Smooth muscle cell of the pulmonary artery (primary cell): ENCODE measurements at places on chromosomes 2 and 18. TPM values are rescaled to one million over a fixed set of nuclear protein-coding genes. Genes with fewer than 3 reads are reported as not detected.

Gene ATP8B1
- 73.6 and 109 TPM in 2 replicates for total RNA-seq

Gene CPO
- not detected in 2 replicates for total RNA-seq

Gene ABCB11
- under 0.01 and 0.13 TPM in 2 replicates for total RNA-seq

Gene ATP6V1C2
- total RNA-seq, result not detected in 2 replicates

Gene CLEC4F
- total RNA-seq, result not detected in 2 replicates

Gene SERPINB10
- total RNA-seq, result not detected in 2 replicates

Gene RTP5
- total RNA-seq, result not detected in 2 replicates

Gene DNER
- 0.20 and 1.0 TPM in 2 replicates for total RNA-seq

Gene ITGA6
- 9.8 and 119 TPM in 2 replicates for total RNA-seq

Gene TXNDC2
- not detected in 2 replicates for total RNA-seq

Gene DNAJC5G
- not detected in 2 replicates for total RNA-seq

Gene SRD5A2
- total RNA-seq, result not detected in 2 replicates

Gene ACVR2A
- 7.9 and 8.9 TPM in 2 replicates for total RNA-seq

Gene SCN7A
- under 0.01 TPM in 1 of 2 replicates, not detected in the other for total RNA-seq

Gene NMUR1
- total RNA-seq, result 0.07 and 0.20 TPM in 2 replicates

Gene PFN4
- 0.17 and 0.39 TPM in 2 replicates for total RNA-seq

Gene OBSL1
- 57.9 and 64.4 TPM in 2 replicates for total RNA-seq

Gene FTCDNL1
- 0.59 and 1.4 TPM in 2 replicates for total RNA-seq

Gene NGEF
- 1.3 and 5.7 TPM in 2 replicates for total RNA-seq

Gene PROKR1
- not detected in 2 replicates for total RNA-seq

Gene CYP27C1
- under 0.01 and 0.13 TPM in 2 replicates for total RNA-seq

Gene CCDC85A
- total RNA-seq, result 0.13 and 1.6 TPM in 2 replicates

Gene RBKS
- 0.59 and 1.2 TPM in 2 replicates for total RNA-seq

Gene IL1B
- total RNA-seq, result 2.6 and 11.9 TPM in 2 replicates

Gene GDF7
- total RNA-seq, result 0.63 and 1.0 TPM in 2 replicates

Gene PUM2
- total RNA-seq, result 70.9 and 72.3 TPM in 2 replicates

Gene UCN
- 0.85 and 1.2 TPM in 2 replicates for total RNA-seq

Gene SPEG
- total RNA-seq, result 45.7 and 87.2 TPM in 2 replicates

Gene CDKL4
- 0.66 and 0.91 TPM in 2 replicates for total RNA-seq

Gene VWA3B
- not detected in 2 replicates for total RNA-seq

Gene CYS1
- 1.6 and 2.6 TPM in 2 replicates for total RNA-seq

Gene AGPS
- 40.3 and 48.2 TPM in 2 replicates for total RNA-seq

Gene WNT6
- not detected in 2 replicates for total RNA-seq

Gene TACR1
- total RNA-seq, result 0.26 and 0.73 TPM in 2 replicates

Gene RGPD3
- total RNA-seq, result 0.20 and 0.26 TPM in 2 replicates
